Activated T-helper 1 cell treated with anti-CD3 and anti-CD28 coated beads, Interleukin-12 subunit alpha, Interleukin-12 subunit beta, Interleukin-2, Interleukin-4 antibody, amounts not matched to agents 30 ng/mL and 10 ng/mL and 1 ng/mL, durations not matched to agents 14 hours and 24 hours and 36 hours (primary cell): ENCODE measurements at places on chromosomes 2 and 18. TPM values are rescaled to one million over a fixed set of nuclear protein-coding genes. Genes with fewer than 3 reads are reported as not detected.

Gene ARID5A
- total RNA-seq, result 233 and 240 TPM in 2 replicates

Gene ERBB4
- total RNA-seq, result not detected in 2 replicates

Gene UBE2E3
- total RNA-seq, result 49.8 and 57.4 TPM in 2 replicates

Gene DPP10
- not detected in 2 replicates for total RNA-seq

Gene ATG16L1
- total RNA-seq, result 42.4 and 42.7 TPM in 2 replicates

Gene EPAS1
- 13.7 and 22.9 TPM in 2 replicates for total RNA-seq

Gene MEP1B
- 0.20 TPM in 1 of 2 replicates, not detected in the other for total RNA-seq

Gene HSBP1L1
- total RNA-seq, result 9.0 and 10.0 TPM in 2 replicates

Gene LRRTM1
- total RNA-seq, result not detected in 2 replicates

Gene ZNF236
- total RNA-seq, result 18.0 and 21.5 TPM in 2 replicates

Gene VAMP8
- 86.1 and 89.6 TPM in 2 replicates for total RNA-seq

Gene GALNT13
- not detected in 2 replicates for total RNA-seq

Gene LYG2
- not detected in 2 replicates for total RNA-seq

Gene C2orf66
- total RNA-seq, result 0.18 and 0.42 TPM in 2 replicates

Gene VWA3B
- not detected in 2 replicates for total RNA-seq

GRCh38 chr2:205748639-205749038 is 66.3 kb downstream of the NRP2 start:
- no peak for DNase-seq

DNA sequence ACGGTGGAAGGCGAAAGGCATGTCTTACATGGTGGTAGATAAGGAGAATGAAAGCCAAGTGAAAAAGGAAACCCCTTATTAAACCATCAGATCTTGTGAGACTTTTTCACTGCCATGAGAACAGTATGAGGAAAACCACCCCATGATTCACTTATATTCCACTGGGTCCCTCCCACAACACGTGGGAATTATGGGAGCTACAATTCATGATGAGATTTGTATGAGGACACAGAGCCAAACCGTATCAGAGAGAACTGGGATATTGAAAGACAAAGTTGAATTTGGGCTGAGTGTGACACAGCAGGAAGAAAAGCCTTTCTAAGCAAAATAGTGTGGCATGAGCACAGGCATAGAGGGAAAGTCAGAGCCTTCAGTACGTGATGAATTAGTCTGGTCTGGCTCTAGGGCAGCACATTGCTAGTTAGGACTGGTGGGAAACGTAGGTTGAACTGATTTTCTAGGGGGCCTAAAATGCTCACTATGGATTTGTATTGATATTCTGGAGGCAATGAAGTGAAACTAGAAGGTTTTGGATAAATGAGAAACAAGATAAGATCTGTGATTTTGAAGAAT is 84.8 kb upstream of the RND3 start:
- no peak for DNase-seq

- DNase-seq, result no peak
Measured at GRCh38 chr18:50836521-50836957, 16.7 kb upstream of the MRO start.

GRCh38 chr2:12617366-12617765 is 99.4 kb upstream of the TRIB2 start:
- no peak for DNase-seq

GRCh38 chr2:169363560-169364150 is 1.3 kb upstream of the LRP2 start:
- DNase-seq, result peak; percentile 41

DNA sequence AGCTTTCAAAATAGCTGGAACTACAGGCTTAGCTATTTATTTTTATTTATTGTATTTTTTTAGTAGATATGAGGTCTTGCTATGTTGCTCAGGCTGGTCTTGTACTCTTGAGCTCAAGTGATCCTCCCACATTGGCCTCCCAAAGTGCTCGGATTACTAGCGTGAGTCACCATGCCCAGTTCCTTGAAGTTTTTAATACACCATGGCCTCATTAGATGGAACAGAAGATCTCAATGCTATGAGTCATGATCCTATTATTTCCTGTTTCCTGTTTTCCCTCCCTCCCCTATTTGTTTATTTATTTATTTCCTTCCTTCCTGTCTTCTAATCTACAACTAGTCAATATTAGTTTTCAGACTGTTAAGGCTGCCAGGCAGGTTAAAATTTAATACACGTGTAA is 309.0 kb downstream of the CMPK2 start:
- no peak for DNase-seq

GRCh38 chr2:45687964-45688363 is 36.5 kb downstream of the PRKCE start:
- DNase-seq, result no peak

- no peak for DNase-seq
Measured at GRCh38 chr2:44134848-44135247, 33.8 kb upstream of the PPM1B start.

GRCh38 chr2:237615631-237616249 is 11.6 kb upstream of the LRRFIP1 start:
- DNase-seq, result no peak

DNA sequence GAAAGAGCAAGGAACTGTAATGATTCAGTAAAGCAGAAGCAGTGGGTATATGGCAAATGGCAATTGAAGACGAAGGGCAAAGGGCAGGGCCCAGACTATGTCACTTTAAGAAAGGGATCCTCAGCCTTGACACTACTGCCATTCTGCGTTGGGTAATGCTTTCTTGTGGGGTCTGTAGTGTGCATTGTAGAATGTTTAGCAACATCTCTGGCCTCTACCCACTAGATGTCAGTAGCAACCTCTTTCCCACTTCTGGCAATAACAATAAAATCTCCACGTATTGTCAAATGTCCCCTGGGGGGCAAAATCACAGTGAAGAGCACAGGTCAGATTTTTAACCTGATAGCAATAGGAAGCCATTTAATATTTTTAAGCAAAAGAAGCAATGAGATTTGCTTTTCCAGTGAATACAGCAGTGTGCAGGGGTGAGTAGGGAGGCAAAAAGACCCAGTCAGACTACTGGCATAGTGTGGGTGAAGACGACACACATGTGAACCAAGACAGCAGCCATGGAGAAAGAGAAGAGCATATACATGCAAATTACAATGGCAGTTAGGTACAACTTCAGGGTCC is 209.5 kb downstream of the DYM start:
- DNase-seq, result no peak

- DNase-seq, result no peak
Measured at GRCh38 chr2:175854129-175854528, 147.9 kb downstream of the LNPK start.

DNA sequence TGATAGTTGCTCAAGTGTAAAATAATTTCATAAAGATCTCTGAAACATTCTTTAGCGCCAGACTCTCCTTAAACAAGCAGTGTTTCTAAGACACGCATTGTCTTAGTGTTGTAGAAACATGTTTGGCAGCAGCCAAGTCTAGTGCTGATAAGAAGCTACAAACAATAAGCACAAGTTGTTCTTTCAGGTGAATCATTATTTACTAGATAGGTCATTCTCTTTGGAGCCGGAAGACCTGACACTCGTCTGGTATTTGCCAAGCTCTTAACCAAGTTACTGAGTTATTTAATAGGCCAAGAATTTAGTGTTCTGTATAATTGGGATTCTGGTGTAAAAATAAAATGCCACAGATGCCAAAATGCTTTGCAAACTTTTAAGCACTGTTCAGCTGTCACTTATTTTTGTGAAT is 852.1 kb downstream of the CPS1 start:
- no peak for DNase-seq

- DNase-seq, result no peak
Measured at GRCh38 chr18:62070302-62070701, 116.6 kb downstream of the PIGN start.

DNA sequence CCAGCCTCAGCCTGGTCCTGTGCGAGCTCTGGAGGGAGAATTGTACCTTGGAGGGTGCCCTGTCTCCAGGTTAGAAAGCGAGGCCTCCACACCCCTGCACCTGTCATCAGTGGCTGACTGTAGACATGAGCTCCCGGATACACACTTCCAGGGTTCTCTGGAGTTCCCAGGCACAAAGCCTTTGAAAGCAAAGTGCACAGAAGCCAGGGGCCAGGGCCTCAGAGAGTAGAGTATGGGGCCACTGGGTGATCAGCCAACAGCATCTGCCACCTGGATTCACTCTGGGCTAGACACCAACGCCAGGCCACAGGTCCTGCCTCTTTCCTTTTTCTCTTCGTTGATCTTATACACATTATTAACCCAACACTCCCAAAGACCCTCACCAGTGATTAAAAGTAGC is 239.4 kb upstream of the HDAC4 start:
- no peak for DNase-seq

- DNase-seq, result no peak
Measured at GRCh38 chr2:180505203-180505602, 475.2 kb upstream of the UBE2E3 start.

DNA sequence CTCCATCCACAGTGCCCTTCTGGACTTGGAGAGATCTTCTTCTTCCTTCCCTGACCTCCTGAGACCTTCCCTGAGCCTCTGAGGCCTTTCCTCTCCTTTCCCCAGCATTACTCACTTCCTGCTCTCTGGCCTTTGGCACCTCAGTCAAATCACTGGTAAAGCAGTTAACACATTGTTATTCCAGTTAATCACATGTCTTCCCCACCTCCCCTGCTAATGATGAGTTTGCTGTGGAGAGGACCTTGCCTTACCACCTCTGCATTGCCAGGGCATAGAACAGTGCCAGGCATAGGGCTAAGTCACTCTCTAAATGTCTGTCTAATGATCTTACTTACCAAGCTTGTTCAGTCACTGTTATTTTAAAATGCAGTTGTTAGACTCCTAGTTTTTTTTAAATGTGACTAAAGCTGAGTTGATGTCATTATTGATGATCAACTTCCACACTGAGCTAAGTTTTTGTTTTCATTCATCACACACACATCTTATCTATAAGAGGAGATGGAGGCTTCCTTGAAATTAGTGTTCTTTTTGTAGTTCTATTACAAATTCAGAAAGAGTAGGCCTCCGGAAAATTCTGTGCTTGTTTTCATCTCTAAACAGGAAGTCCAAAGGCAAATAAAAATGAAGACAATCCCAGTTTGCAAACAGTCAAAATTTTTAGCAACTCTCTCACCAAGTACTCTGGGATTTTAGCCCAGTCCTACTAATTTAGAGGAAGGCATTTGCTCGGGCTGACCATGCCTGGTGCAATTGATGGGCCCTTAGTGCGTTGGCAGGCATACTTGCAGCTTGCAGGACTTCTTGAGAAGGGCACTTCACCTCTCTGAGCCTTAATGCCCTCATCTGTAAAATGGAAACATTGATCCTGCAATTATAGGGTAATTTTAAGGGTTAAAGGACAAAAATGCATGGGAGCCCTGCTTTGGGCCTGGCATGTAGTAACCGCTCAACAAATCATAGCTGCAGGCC is 113.7 kb upstream of the SPRED2 start:
- no peak for DNase-seq

- no peak for DNase-seq
Measured at GRCh38 chr18:13892098-13892497, 23.2 kb downstream of the MC2R start.

DNA sequence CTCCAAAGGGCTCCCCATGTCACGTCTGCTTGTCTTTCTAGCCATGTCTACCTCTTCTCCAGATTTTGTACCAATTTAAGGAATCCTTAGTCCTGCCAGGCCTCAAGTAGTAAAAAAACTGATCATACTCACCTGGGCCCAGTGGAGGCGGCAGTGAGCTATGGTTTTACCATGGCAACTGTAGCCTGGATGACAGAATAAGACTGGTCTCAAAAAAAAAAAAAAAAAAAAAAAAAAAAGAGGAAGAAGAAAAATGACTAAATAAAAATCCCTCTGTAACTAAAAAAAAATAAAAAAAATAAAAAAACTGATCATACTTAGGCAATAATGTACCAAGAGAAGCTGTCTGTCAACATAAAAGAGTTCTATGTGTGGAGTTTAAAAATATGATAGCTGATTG is 221.6 kb downstream of the NR4A2 start:
- no peak for DNase-seq

- DNase-seq, result no peak
Measured at GRCh38 chr2:47321006-47321405, 82.0 kb upstream of the MSH2 start.

GRCh38 chr18:79579807-79580497 is 99.7 kb upstream of the CTDP1 start:
- no peak for DNase-seq

DNA sequence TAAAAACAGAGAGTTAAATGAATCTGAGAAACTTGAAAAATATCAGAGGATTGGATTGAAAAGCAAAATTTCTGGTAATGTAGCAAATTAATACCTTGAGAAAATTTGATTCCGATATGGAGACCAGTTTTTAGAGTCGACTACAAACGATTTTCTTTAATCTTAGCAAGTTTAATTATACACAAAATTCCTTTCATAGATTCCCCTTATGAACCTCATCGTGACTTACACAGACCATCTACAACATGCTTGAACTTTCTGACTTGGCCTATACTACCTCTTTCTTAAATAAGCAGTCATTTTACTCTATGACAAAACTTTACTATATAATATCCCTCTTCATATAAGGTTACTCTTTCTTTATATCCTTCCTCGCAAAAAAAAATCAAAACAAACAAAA is 769.6 kb upstream of the CRIM1 start:
- DNase-seq, result no peak

GRCh38 chr18:52670896-52671295 is 330.9 kb downstream of the DCC start:
- no peak for DNase-seq

DNA sequence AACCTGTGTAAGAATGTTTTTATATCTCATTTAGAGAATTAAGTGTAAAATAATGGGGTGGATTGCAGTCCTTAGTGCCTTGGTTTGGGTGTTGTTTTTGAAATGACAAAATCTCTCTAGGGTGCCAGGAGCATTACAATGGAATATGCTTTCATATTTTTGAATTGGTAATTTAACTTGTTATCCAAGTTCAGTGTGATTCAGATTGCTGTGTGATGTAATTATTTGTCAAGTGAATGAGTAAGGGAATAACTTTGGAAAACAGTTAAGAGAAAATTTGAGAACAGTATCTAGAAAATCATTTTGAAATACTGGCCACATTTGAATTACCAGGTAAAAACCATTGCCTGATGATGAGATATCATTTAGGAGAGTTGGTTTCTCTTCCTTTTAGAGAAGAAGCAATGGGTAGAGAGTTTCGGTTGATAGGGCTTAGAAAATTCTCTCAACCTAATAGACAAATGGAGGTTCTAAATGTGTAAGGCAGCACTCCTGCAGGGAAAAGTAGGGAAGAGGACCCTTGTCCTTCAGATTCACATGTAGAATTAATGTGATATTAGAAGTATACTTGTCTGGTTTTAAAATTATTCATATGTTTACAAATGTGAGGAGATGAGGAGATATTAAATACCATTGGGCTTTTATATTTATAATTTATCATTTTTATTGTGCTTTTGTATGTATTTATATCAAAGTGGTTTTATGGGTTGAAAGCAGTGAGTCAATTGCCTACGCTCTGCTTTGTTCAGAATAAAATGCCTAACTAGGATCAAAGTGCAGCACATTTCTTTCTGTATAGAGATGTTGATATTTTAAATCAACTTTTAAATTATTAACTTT is 124.8 kb downstream of the PHLPP1 start:
- no peak for DNase-seq

- no peak for DNase-seq
Measured at GRCh38 chr18:41396211-41396610, 558.8 kb upstream of the PIK3C3 start.

DNA sequence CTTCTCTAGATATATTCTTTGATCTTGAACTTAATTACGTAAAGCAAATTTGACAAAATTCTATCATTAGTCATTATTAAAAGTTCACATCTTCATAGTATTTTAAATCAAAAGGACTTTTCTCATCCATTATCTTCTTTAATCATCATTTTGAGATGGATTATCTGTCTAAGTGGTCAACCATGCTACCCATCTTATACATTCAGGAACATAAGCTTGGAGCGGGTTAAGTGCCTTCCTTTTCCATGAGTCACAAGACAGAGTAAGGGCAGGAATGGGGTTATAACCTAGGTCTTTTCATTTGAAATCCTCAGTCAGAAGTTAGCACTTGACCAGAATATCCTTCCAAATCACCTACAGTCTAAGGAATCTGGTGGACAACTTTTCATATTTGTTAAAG is 297.1 kb downstream of the TCF4 start:
- no peak for DNase-seq
